Upper lobe of right lung (tissue), 1 donor: ENCODE measurements at places on chromosomes 7 and 10.

DNA sequence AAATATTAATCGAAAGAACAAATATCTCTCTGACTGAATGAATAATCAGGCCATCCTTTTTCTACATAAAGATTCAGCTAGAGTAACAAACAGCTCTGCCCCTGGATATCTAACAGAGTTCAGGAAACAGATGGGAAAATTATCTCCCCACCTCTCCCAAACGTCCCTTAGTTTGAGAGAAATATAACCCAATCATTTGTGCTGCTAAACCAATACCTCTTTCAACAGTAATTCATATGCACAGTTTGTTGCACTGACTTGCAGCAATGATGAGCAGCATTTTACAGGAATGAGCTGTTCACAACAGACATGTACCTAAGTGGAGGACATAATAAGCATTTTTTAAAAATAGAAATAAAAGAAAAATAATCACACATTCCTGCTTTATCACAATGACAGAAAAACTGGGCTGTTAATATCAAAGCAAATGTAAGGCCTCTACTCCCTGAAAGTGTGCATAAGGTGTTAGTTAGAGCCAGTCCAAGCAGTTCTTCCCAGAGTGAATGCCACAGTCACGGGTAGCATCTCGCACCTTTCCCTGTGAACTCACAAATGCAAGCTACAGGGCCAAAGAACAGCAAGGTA, 2.3 kb downstream of the CREB3L2 start:
- no peak for DNase-seq

GRCh38 chr10:132836248-132836831, 50.4 kb upstream of the NKX6-2 start:
- no peak for DNase-seq

DNA sequence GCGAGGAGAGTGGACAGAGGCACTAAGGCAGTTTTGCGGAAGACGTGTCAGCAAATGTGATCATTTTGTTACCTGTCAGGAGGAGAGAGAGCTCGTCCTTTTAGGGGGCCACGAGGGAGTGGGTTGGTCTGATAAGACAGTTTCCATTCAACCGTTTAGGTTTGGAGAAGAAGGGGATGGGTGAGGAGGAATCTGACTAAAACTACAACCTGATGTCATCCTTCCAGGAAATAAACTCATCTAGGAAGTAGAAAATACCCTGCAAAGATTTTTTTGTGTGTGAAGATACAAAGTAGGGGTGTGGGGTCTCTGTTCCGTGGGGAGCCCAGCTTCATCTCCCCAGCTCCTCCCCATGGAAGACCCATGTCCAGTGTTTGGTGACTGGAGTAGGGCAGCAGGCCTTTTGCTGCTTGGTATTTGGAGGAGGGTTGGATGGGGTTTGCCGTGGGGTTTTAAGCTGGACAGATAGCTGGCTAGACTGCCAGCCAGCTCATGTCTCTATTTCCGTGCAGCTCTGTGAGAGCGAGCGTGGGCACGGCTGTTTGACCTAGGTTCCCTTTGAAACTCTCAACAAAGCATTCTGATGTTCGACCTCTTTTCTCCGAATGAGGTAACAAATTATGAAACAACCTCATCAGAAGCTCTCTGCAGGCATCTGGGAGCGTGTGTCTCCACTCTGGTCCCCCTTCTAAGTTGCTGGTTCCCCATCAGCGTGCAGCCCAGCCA, 136.0 kb upstream of the TCF7L2 start:
- DNase-seq = no peak

DNA sequence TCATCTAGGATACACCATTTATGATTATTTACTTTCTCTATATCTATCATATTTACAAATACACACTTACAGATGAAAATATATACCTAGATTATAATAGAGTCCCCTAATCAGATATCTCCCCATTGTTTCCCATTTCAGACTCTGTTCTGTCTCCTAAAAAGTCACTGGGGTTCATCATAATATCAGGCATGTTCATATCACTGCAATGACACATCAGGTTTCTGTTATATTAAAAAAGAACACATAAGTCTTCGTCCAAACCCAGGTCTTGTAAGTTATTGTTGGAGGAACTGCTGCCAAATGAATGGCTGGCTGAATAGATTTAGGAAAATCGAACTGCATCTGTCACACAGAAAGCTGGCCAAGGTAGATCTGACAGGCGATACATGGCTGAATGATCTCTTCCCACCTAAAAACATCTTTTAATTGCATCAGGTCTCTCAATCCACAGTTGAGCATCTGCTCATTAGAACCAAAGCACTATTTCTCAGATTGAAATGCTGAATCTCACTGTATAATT, 178.7 kb downstream of the CACNA2D1 start:
- no peak for DNase-seq

GRCh38 chr7:135368416-135369186, 135.0 kb downstream of the STRA8 start:
- DNase-seq = no peak

DNA sequence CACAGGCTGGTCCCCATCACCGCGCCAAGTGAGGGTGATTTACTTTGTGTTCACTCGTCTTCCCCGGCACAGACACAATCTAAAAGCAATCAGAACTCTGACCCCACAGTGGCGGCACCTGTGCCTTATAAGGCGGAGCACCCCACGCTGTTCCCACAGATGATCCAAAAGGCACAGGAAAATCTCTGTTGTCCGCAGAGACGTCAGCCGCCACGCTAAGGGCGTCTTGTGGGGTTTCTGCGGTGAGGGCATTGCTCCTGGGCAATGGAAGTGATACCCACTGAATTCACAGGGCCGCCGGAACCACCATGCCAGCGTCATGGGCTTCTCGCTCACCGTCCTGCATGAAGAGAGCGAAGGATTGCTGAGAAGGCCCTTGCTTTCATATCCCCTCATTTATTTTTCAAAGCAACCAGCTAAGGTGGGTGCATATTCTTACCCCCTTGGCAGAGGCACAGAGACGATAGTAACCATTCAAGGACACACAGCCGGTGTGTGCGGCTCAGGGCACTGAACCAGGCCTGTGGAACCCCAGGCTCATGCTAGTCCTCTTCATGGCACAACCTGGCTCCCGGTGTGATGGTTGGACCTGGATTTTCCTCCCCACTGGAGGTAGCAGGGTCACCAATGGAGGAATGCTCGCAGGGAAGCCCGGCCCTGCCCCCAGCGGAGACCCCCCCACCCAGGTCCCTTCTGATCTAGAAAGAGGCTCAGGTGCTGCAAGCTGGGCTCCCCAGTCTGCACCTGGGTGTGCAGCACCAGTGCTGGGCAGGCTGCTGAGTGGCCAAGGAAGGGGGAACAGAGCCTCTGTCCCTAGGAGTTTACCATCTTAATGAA, 279.0 kb downstream of the TCERG1L start:
- DNase-seq = no peak

DNA sequence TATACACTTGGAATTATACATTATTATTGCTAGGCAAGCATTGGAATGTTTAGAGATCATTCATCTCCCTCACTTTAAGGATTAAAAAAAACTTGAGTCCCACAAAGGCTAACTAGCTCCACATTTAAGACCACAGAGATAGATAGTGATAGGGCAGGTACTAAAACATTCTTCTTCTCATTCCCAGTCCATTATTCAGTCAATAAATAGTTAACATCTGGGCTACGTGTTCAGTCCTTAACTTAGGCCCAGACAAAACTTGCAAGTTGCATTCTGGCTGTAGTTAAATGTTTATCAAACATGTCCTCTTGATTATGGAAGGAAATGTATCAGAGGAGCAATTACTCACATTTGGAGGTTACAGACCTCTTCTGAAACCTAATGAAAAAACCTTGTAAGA, 2.4 kb downstream of the GNG11 start:
- no peak for DNase-seq

GRCh38 chr7:74029991-74030415, 2.0 kb downstream of the ELN start:
- no peak for DNase-seq

- DNase-seq = no peak
Observed at GRCh38 chr7:43954524-43955228, 28.4 kb downstream of the UBE2D4 start.

DNA sequence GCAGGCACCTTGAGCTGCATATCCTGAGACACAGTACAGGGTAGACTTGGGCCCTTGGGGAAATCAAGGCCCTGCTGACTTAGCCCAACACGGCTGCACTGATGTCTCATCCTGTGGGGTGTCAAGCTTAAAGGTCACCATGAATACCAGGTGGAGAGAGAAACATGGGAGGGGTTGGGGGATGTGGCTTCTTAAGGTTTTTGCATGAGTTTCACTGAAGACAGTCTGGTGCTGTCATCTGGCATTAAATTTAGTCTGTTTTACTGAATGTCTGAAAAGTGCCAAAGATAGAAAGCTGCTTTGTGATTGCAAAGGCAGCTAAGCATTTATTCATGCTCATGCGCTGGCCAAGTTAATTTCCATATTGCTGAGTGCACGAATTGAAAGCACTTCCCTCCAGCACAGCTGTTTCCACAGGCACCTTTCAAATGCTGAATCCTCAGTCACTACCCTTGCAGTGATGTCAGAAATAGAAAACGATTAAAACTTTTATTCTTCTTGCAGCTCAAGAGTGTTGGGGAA, 102.1 kb downstream of the OSBPL3 start:
- no peak for DNase-seq

GRCh38 chr7:24059775-24060174, 224.2 kb upstream of the NPY start:
- no peak for DNase-seq

DNA sequence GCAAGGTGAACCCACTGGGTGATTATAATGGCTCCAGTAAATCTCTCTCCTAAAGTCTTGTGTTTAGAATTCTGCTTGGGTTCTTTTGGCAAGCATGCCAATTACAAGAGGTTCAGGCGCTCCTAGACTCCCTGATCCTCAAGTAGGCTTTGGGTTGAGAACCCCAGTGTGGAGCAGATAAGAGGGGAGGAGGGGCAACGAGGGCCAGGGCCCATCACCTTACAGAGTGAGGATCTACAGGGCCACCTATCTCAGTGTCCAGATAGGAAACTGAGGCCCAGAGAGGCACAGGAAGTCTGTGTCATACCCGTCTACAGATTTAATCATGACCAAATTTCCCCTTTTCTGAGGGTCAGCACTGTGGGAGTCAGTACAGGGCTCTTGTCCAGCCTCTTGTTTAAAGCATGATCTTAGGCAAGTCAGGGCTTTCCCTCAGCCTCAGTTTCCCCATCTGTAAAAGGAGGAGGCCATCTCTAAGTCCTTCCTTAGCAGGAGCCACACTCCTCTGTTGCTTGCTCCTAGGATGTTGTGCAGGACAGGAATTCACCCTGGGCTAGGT, 4.4 kb downstream of the TACR2 start:
- no peak for DNase-seq

DNA sequence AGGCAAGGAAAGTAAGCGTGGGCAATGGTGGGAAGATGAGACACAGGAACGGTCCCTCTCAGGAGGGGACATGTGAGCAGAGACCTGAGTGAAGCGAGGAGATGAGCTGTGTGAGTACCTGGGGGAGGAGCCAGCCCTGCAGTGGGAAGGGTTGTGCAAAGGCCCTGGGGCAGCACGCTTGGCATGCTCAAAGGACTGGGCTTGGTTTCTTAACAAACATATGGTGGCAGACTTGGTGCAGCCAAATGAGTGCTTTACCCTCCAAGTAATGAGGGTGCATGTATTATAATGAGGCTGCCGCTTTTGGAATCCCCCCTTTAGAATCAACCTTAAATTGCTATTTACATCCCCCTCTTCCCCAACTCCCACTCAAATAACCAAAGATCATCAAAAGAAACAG, 152.7 kb upstream of the FRMD4A start:
- no peak for DNase-seq

DNA sequence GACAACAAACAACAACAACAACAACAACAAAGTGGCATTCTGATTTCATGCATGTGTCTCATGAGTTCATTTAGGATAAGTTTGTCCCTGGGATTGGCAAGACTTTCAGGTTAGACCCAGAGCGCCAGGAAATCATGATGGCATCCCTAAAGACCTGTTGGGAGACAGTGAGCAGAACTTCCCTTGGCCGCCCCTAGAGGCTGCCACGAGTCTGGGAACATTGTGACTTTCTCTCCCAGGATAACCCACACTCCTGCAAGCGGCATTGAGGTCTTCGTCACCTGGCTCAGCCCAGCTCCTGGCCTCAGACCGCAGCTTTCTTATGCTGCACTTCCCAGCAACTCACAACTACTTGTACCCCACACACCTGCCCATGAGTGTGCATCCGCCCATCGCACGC, 80.5 kb upstream of the RNF32 start:
- no peak for DNase-seq

GRCh38 chr7:132343199-132343598, 233.1 kb downstream of the PLXNA4 start:
- DNase-seq = no peak

- no peak for DNase-seq
Observed at GRCh38 chr10:104387130-104387888, 33.7 kb downstream of the CFAP58 start.

DNA sequence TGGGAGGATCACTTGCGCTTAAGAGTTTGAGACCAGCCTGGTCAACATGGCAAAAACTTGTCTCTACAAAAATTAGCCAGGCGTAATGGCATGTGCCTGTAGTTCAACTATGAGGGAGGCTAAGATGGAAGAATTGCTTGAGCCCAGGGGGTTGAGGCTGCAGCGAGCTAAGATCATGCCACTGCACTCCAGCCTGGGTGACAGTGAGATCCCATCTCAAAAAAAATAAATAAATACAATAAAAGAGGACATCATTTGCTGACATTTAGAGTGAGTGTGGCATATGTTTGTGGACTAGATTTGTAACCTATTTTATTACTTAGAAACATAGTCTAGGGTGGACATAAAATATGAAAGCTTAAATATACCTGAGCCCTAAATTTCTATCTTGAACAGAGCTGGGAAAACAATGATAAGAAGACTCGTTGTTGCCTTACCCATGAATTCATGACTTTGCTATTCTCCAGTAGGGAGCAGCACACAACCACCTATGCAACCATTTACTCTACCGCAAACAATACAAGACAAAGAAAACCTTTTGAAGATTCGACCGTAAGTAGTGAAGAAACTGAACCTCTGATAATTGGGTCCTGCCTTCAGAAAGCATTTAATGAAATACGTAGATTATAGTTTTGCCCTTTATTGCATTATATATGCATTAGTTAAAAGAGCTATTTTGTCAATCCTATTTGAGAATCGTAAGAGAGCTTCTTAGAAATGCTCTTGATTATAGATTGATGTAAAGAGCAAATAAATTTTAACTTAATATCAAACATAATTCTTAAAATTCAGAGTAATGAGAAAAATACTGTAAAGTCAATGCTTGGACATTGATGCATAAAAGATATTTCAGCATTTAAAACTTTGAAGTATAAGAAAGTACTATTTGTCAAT, 83.5 kb downstream of the GNAT3 start:
- no peak for DNase-seq

GRCh38 chr7:1931256-1931950, 261.3 kb downstream of the ELFN1 start:
- DNase-seq = no peak

GRCh38 chr7:935874-936385, 18.6 kb downstream of the ADAP1 start:
- DNase-seq = no peak

- DNase-seq = no peak
Observed at GRCh38 chr7:38424750-38425463, 151.5 kb upstream of the TARP start.

DNA sequence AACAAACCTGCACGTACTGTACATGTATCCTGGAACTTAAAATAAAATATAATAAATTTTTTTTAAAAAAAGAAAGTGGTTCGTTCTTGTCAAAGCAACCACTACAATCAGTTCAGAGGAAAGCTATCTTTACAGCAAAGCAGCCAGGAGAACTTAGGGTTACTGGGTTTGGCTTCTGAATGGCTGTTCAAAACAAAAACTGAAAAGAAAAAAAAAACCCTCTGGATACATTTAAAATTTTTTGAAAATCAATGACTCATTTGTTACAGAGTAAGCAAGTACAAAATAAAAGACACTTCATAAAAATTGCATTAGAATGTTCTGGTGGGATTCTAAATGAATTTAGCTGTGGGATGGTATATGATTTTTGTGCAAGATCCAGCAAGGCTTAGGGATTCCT, 28.6 kb upstream of the ADD3 start:
- no peak for DNase-seq
